ENCODE measurements at places on chromosomes 7 and 10.

DNA sequence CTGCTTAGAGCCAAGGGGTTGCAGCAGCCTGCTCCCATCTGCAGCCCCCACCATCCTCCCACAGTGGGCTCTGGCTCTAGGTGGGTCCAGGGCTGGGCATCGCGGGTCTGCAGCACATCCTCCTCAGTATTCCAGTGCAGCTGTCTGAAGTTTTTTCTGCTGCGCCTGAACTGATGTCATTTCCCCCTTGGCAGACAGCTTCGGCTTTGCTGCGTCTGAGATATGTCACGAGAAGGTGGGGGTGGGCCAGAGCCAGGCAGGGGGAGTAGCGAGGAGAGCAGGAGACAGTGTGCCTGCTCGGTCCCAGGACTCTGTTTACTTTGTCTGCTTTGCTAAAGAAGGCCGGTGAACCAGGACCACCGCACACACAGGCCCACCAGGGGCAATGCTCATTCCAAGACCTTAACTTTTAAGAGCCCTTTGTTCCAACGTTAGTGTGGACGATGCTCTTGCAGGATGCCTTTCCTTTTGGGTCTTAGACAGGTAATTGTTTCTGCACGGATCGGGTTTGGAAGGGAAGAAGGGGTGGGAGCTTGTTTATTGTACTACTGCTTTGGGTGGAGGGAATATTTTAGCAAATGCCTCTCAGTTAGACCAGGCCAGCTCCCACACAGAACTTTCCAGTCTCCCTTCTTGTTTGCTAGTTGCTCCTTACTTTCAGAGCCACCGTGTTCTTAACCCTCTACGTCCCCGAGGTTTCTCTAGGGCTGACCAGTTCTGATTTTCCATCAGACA is 32.4 kb downstream of the WBP1L start:
- peak; percentile 83 for DNase-seq

DNA sequence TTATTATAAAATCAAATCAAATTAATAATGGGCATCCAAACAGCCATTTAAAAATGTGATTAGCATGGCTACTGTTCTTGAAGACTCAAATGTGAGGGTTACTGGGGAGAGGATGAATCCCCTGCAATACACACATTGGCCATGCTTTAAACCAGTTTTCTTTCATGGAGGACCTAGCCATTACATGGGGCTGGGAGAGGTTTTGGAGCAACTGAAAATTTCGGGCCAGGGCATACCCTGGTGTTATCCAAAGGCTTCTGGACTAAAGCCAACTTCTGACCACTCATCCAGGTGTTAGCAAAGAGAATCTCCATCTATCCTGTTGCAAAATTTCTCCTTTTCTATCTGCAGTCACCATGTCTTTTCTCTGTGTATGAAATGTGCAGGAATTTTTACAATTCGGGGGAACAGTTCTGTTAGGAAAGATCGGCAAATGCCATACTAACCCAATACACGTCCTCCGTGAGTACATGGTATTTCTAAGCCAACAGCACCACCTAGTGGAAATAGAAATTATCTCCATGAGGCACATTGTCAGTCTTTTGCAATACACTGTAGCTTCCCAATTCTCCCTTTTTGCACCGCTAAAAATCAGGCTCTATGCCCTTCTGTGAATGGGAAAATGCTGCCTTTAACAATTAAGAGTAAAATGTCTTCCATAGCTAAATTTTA is 47.0 kb upstream of the ZNF107 start:
- DNase-seq: peak; percentile 72

DNA sequence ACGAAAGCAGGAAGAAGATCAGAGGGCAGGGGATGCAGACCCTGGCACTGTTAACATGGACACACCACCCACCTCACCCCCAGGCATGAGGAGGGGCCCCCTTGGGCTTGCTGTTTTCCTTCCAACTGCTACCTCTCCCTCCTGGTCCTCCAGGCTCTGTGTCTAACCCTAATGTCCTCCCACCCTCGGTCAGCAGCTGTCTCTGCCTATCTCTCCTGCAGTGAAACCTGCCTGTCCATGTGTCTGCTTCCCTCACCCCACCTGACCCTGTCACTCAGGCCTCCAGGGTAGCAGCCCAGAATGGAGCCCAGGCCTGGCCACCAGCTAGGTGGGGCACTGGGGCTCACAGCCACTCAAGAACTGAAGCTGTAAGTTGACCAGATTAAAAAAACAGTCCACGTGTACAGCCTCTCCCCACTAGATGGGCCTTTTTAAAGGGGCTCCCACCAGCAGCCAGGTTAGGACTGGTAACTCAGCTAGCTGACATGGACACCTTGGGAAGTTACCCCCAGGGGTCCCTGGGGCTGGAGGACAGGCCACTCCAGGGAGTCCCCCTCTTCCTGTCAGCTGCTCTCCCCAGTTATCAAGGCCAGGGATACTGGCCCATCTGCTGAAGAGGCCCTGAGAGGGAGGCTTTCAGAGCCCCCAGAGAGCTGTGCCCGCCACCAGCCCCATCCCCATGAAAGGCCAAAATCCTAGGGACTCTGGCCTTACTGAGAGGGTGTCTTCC is 1.5 kb downstream of the SMARCD3 start:
- DNase-seq: no peak

DNA sequence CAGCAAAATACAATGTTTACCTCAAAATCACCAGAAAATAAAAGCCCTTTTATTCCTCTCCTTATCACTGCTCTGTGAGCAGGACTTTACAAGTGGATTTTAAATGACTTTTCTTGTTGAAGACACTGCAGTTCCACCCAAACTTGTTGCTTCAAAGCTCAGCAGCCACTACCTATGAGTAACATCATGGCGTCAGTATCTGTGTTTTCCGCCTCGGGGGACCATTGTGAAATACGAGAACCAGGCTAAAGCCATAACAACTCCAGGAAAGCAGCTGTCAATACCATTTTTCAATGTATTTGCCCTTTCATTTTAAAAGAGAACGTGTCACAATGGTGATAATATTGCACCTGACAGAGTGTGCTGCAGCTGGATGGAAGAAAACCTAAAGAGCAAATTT is 284.0 kb upstream of the RNF32 start:
- DNase-seq: no peak

- DNase-seq: peak; percentile 31
Observed at GRCh38 chr7:80288175-80289122, 153.8 kb downstream of the GNAI1 start.

GRCh38 chr10:117736655-117737054 is 194.1 kb downstream of the EMX2 start:
- no peak for DNase-seq

DNA sequence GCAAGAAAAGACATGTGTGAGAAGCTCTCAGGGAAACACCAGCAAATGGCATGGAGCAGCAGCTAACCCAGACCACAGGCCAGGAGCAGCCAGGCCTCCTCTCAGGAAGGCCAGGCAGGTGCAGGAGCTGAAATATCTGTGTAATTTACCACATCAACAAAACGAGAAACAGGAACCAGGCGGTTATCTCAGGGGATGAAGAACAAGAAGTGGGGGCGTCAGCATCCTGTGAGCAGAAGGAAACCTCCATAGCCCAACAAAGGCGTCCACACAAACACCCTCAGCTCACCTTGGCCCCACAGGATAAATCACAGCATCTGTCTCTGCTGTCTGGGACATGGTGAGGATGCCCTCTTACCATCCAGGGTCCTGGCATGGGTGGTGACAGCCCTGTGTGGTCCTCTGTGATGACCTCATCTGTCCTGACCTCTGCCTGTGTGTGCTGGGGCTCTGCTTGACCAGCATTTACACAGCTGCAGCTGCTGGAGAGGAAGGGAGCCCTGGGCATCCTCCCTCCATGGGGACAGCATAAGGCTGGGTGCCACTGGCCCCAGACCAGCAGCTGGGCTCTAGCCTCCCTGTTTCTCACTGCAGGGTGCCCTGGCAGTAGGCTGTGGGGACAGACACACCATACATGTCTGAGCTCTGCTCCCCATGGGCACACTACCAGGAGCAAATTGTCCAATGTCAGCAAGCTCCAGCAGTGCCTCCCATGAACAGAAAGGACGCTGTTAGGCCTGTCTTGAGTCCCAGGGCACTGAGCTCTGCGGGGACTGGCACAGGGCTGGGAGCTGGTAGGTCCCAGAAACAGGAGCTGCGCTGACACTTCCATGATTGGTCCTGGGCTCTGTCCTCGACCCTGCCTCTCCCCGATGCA is 34.6 kb downstream of the ANXA8 start:
- peak; percentile 50 for DNase-seq

GRCh38 chr7:96273716-96274115 is 48.2 kb downstream of the SLC25A13 start:
- DNase-seq: no peak

DNA sequence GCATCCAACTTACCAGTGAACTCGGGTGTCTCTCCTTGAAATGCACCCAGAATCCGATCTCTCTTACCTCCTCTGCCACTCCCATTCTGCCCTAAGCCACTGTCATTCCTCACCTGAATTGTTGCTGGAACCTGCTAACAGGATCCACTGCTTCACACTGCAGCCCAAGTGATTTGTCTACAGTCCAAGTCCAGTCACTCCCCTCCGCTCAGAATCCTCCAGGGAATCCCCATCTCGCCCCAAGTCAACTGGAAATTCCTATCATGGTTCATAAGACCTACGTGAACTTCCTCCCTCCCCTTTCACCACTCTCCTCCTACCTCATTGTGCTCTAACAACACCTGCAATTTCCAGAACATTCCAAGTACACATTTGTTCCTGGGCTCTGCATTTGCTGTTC is 91.3 kb downstream of the SCRN1 start:
- DNase-seq: no peak

GRCh38 chr10:61994405-61995219 is 93.1 kb downstream of the ARID5B start:
- DNase-seq: no peak

DNA sequence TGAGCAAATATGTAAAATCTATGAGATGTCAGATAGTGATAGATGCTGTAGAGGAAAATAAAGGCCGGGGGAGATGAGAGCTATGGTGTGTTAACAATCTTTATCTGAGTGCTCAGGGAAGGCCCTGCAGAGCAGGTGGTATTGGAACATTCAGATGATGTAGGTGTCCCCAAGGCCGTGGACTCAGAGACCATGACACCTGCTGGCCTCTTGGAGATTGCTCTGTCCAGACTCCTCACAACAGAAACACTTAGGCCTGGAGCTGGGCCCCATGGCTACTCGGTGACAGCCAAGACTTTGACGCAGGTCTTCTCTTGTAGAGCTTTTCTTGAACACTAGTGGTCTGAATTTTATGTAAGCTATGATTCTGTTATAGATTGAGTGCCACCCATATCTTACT is 13.3 kb downstream of the AKR1E2 start:
- DNase-seq: no peak

- no peak for DNase-seq
Observed at GRCh38 chr7:101614098-101614938, 14.8 kb downstream of the MYL10 start.

GRCh38 chr7:124155432-124156022 is 122.7 kb upstream of the TMEM229A start:
- peak; percentile 51 for DNase-seq

DNA sequence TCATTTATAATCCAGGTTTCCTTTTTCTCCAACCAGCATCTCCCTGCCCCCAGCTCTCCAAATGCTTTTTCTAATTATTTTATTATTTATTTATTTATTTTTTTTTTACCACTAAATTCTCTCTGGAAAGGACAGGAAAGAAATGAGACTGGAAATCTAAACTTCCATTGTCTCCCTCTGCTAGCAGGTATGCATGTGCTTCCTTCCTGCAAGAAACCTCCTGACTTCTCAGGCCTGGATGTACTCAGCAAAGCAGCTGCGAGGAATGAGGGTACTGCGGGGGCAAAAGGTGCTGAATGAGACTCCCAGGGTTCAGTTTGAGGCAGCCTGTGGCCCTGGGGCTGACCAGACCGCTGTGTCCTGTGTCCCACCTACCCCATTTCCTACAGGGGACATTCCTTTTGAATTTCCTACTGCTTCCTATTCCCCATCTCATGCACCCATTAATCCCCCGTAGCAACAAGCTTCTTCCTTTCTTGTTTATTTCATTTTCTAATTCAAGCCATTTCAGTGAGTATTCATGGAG is 324.6 kb upstream of the IGFBP3 start:
- no peak for DNase-seq

DNA sequence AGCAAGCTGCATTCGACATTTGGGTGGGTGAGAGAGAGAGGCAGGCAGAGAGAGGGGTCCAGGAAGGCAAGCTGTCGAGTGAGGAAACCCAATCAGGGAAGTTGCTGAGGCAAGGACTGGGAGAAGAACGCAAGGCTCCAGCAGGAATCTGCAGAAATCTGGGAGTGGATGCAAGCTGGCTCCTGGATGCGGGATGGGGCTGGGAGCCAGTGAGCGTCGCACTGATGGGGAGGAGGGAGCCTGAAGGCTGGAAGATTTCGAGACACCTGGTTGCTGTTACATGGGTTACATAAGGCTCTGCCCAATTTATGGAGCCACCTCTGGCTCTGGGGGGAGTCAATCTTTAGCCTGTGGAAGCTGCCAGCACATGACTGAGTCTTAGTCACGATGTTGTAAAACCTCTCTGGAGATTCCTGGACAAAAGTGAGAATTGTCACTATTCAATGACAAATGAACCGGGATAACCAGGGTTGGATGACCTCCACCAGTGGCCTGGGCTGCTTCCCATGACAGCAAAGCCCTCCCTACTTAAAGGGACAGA is 51.1 kb upstream of the ADRB1 start:
- DNase-seq: no peak

GRCh38 chr7:158443014-158443687 is 144.5 kb downstream of the PTPRN2 start:
- no peak for DNase-seq

- peak; percentile 32 for DNase-seq
Observed at GRCh38 chr7:2478399-2478785, 2.2 kb upstream of the GRIFIN start.

DNA sequence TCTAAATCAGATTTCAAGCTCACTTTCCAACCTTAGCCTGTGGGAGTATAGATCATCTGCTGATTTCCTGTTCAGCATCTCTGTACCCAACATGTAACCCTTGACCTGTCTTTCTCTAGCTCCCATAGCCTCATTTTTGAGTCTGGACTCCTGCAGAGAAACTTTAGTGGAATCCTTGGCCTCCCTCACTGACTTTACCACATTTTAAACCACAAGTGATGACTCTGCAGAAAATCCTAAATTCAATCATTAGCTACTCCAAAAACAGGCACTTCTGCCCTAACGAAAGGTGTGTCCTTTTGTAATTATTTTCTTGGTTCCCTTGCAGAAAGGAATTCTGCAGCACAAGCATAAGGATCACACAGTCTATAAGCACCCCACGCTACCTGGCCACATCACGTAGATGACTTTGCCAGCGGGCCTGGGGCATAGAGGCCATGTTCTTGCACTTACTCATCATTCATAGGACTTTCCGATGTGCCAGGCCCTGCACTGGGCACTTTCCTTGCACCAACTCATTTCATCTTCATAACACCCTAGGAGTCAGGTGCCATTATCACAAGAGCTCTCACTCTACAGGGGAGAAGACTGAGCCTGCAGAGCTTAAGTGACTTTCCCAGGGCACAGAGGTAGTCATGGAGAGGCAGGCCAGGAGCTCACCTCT is 57.2 kb upstream of the OPALIN start:
- DNase-seq: no peak

- DNase-seq: no peak
Observed at GRCh38 chr7:130996833-130997231, 262.8 kb upstream of the KLF14 start.

- DNase-seq: no peak
Observed at GRCh38 chr7:104818961-104819880, 194.8 kb upstream of the KMT2E start.
